ENCODE measurements at places on chromosomes 7 and 10. TPM values are rescaled to one million over a fixed set of nuclear protein-coding genes. Genes with fewer than 3 reads are reported as not detected.
A peak's percentile ranks its signal among the peaks of the same experiment; 100 is the strongest.

The SH2D4B gene
- not detected for total RNA-seq

DNA sequence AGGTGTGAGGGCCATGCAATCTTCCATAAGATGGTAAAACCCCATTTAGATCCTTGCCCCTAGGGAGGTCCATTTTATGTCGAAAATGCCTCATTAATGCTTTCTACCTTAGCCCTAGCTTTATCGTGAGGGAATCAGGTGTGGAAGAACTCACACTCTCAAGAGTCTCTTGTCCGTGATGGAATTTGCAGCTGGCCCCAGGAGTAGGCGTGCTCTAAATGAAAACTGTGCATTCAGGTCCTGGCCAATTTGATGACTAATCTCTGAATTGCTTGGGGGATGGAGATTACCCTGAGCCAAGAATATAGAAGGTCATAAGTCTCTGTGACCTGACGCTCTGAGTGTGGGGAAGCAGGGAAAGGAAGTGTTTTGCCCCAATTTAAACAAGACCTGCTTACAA lies 6.6 kb downstream of the C10orf90 start:
- DNase-seq, result no peak

- no peak for DNase-seq
Measured at GRCh38 chr7:94056796-94057207, 52.6 kb upstream of the BET1 start.

The SKIDA1 gene
- total RNA-seq, result 0.38 TPM

The NUTM2E gene
- not detected for total RNA-seq

- no peak for DNase-seq
Measured at GRCh38 chr10:34567659-34568253, 247.3 kb downstream of the PARD3 start.

- DNase-seq, result no peak
Measured at GRCh38 chr10:124389613-124390361, 28.9 kb downstream of the OAT start.

DNA sequence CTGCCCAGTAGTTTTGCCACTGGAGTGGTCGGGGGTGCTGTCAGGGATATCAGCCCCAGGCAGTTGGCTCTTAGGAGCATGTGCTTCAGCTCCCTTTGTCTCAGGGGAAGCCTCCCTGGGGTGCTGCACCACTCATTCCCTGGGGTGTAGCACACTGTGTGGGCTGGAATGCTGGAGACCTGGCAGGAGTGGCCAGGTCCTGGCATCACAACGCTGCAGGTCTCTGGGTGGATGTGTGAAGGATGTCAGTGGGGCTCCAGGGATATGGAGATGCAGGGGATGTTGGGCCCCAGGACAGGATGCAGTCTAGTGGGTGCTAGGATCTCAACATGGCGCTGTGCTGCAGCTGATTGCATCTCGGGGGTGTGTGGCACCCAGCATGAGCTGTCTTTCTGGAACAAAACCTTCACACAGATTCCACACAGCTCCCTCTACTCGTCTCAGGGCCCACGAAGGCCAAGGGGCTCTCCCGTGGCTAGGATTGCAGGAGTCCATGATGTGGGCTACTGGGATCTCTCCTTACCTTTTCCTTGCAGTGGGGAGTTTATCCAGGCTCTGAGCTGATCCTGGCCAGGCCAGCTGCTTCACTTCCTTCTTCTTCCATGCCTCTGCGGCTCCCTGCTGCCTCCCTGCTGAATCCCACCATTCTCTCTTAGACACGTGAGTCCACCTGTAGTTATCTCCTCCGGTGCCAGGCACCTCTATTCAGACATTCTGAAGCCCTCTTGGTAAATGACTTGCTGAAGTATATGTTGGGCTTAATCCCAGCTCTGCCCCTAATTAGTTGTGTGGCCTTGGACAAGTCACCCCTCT lies 295.1 kb downstream of the RPS24 start:
- DNase-seq, result no peak

- no peak for DNase-seq
Measured at GRCh38 chr7:5463031-5463430, 39.4 kb upstream of the TNRC18 start.

- DNase-seq, result no peak
Measured at GRCh38 chr10:70477661-70478162, 855 bp upstream of the PALD1 start.

The GIMAP1 gene
- total RNA-seq, result 4.6 TPM

DNA sequence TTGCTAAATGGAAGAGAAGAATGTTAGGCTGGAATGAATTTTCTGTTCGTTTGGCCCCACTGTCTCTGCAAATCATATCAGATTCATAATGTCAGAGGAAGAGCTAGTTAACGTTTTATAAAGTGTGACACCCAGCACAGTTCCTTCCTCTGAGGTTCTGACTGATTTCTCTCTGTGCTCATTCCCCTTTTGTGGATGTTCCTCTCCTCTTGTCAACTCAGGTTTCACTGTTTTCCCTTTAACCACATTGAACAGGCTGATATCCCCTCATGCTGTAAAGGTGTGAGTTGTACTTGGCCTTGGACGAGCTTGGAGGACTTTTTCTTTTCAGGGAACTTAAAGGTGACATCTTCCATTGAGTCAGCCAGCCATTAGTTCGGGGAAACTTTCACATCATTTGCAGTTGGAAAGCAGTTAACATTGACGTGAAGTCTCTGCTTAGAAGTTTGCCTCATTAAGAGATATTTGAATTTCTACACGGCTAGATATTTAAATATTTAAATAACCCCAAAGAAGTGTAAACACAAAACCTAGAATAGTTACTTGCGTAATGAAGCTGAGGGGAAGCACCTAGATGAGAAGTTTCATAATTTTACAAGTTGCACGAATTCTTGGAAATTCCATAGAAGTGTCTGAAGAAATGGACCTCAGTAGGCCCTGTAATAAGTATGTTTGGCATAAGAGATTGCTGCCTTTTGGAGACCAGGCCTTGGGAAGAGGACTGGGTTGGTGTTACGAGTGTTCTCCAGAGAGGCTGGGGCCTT lies 101.5 kb upstream of the EGR2 start:
- DNase-seq, result no peak

GRCh38 chr10:50286996-50287803 lies 35.9 kb upstream of the ASAH2 start:
- no peak for DNase-seq

DNA sequence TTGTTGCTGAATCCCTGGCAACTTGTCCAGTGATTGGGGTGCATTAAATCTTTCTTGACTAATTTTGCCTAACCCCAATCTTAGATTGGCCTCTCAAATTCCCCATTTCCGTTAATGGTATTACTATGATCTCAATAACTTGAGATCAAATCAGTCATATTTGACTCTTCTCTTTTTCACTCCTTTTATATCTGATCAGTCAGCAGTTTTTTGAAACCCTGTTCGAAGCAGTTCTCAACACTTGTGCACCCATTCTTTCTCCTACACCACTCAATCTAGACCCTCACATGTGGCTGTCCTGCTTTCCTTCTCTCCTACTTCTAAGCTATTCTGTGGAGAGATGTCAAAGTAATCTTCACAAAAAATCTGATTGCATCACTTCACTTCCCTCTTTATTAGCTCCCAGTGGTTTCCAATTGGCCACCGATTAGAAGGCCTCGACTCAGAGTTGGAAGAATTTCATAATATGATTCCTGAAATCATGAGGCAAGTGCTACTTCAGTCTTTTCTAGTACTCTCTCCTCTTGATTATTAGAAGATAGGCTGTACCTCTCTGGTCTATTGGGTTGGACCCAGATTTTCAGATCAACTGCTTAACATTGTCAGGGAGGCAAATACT lies 128.9 kb downstream of the ZNF365 start:
- DNase-seq, result no peak

The PRSS37 gene
- total RNA-seq, result not detected

The RPEL1 gene
- total RNA-seq, result not detected

GRCh38 chr10:30857803-30858202 lies 173.9 kb downstream of the ZNF438 start:
- peak; percentile 89 for DNase-seq

GRCh38 chr10:87531908-87532622 lies 27.4 kb downstream of the MINPP1 start:
- no peak for DNase-seq

- DNase-seq, result no peak
Measured at GRCh38 chr7:46786221-46786954, 795.5 kb downstream of the TNS3 start.

DNA sequence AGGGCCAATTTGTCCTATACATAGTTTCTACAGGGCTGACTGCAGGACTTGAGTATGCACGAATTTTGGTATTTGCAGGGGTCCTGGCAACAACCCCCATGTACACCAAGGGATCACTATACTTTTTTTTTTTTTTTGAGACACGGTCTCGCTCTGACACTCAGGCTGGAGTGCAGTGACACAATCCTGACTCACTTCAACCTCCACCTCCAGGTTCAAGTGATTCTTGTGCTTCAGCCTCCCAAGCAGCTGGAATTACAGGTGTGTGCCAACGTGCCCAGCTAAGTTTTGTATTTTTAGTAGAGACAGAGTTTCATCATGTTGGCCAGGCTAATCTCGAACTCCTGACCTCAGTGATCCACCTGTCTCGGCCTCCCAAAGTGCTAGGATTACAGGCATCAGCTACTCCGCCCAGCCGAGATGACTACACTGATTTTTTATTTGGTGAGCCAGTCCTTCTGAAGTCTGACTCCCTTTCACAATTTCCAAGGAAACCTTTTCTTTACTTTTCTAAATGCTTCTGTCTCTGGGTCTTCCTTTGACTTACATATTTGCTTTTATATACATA lies 19.8 kb downstream of the CFAP70 start:
- no peak for DNase-seq

The JMJD1C gene
- 82.0 TPM for total RNA-seq

The RELN gene
- 1.5 TPM for total RNA-seq

- DNase-seq, result no peak
Measured at GRCh38 chr7:92279396-92280031, 33.7 kb downstream of the ANKIB1 start.

GRCh38 chr10:118792526-118792925 lies 37.8 kb upstream of the CACUL1 start:
- DNase-seq, result peak; percentile 85

DNA sequence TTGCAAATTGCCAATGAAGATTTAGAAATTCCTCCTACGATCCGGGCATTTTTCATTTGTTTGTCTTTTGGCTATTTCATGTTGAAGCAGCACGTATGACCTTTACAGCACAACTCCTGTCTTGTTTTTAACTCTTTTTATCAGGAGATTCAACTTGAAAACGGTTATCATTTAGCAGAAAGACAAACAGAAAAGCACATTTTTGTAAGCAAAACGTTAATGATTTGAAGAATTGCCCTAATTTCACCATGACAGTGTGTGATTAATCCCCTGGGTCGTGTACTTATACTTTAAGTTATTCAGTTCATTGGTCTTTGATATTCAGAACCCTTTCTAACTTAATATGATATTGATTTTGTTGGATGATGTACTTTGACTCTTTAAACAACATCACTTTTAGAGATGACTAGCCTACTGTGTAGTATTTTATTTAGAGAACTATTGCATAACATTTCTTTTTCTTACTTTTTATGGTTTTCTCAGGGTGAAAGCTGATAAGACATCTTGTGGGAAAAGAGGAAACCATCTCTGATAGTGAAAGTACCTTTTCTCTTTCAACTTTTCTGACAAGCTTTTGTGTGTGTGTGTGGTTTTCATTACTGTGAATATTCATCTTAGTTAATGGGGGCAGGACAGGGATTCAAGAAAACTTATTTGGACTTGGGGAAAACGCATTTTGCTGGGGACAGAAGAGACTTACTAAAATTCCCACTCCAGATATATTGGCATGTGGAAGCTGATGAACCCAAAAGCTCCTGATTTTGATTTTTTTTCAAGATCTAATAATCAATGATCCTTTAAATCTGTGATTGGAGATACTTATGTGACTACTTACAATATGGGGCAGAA lies 8.1 kb downstream of the HHEX start:
- DNase-seq, result no peak

DNA sequence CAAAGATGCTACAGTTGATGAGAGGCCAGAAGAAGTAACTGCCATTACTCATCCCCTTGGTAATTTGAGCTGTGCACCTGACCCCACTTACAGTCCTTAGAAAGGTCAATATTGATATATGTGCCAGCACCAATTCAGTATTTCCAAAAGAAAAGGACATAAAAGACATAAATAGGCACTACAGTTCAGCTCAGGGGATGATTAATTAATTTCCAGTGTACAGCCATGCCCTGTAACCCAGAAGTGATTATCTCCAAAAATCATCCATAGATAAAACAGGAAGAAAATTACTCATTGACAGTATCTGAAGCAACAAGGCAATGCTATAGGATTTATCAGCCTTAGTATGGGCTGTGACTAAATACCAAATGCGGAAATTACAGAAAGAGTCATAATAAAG lies 82.4 kb downstream of the PHYHIPL start:
- DNase-seq, result no peak

GRCh38 chr10:80281784-80282765 lies 7.4 kb downstream of the MAT1A start:
- no peak for DNase-seq

The ACHE gene
- 2.7 TPM for total RNA-seq

GRCh38 chr7:103702982-103703381 lies 257.0 kb upstream of the SLC26A5 start:
- no peak for DNase-seq

The CUZD1 gene
- total RNA-seq, result 0.88 TPM

The DRGX gene
- total RNA-seq, result not detected

The IFIT1B gene
- not detected for total RNA-seq

The CPA2 gene
- total RNA-seq, result not detected

- DNase-seq, result no peak
Measured at GRCh38 chr7:13878154-13878553, 111.3 kb downstream of the ETV1 start.

DNA sequence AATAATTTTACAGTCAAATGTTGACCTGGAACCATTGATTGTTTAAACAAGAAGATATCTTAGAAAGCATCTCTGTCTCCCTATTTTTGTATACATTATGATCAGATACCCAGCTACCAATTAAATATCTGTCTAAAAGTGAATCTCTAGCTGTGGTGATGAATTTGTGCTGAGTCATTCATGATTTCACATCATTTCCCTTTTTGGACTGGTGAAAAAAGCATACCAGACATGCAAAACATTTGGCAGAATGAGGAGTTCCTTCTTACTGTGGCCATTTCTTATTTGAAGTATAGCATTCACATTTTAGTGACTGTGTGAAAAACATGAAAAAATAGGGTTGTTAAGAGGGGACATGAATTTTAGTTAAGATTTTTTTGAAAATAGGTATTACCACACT lies 98.0 kb upstream of the GATA3 start:
- no peak for DNase-seq

- DNase-seq, result no peak
Measured at GRCh38 chr7:37982423-37982822, 62.0 kb downstream of the EPDR1 start.

DNA sequence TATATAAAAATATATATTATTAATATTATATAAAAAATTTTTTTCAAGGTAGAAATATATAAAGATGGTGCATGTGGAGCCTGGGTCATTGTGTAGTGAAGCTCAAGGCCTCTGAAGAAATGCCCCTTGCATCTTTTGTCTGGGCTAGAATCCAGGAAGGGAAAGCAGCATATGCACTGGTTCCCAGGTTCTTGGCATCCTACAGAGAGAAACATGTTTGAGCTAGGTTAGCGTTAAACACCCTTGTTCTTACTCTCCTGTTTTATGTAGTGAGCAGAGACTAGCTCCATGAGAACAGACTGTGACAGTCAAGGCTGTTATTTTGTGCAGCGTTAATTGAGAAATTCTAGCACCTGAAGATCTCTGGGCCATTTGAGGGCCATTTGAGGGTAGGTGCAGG lies 116.1 kb downstream of the POM121L12 start:
- no peak for DNase-seq

GRCh38 chr7:16409777-16410176 lies 11.6 kb downstream of the CRPPA start:
- DNase-seq, result no peak

Data from lower leg skin (tissue), 4 donors.